ENCODE measurements at places on chromosomes 5 and 9.

DNA sequence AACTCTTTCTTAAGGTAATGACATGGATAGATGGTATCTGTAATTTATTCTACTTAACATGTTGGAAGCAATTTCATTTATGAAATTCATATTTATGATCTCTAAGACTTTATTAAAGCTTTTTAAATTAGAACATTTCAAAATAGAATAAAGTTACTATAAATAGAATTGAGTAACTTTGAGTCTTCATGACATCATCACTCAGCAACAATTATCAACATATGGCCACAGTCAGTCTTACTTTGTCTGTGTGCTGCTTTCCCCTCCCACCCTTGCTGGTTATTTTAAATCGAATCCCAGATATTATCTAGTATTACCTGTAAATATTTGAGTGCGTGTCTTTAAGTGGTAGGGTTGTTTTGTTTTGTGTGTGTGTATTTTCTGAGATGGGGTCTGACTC is 65.2 kb downstream of the IPO11 start:
- DNase-seq, result no peak

DNA sequence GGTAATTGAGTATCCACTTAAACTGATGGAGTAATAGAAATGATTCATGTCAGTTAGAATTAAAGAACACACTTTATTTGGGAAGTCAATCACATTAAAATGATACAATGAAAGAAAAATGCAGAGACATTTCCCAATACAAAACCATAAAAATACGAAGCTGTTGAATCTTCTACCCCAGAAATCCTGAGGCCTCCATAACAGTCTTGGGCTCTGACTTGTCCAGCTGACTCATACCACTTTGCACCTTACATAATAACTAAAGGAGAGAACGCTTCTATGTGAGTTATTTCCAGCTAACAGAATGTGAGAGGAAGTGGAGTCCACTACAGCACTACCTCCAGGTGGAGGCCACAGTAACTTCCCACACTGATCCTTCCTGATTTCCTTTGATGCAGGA is 305.0 kb downstream of the MRPS30 start:
- no peak for DNase-seq

DNA sequence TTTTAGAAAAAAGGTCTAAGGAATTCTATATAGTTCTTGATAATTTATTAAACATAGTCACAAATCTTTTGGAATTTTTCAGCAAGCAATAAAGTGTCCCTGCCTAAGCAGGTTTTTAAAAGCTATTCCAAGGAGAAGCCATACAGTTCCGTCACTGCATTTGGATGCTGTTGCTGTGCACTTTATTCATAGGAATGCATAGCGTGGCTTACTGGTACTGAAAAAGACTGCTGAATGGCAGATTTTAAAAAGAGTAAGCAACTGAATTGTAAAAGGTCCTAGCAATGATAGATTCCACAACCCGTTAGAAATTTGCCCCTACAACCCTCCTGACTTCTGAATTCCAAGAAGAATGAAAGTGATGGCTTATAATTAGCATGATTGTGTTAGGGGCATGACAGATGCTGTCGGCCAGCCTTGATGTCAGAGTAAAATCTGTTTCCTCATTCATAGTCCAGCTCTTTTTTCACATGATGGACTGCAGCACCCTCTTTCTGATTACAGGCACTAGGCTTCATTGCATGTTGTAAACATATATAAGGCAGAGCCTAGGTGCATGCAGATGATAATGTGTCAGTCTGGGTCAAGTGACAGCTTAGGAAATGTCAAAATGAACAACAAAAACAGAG is 227.0 kb downstream of the PDE4D start:
- DNase-seq, result no peak

DNA sequence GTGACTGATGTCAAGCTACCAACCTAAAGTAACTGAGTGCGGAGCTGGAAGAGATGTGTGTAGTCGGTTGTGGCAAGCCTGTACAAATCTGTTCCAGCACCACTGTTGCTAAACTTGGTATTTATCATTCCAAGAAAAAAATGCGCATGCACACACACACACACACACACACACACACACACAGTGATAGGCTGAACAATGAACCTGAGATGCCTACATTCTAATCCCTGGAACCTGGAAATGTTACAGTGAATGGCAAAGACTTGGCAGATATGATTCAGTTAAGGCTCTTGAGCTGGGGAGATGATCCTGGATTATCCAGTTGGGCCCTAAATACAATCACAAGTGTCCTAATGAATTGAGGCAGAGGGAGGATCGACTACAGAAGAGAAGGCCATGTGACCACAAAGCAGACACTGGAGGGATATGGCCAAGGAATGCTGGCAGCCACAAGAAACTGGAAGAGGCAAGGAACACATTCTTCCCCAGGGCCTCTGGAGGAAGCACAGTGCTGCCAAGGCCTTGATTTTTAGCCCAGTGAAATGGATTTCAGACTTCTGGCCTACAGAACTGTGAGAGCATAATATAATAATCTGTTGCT is 49.7 kb upstream of the LHFPL2 start:
- no peak for DNase-seq

DNA sequence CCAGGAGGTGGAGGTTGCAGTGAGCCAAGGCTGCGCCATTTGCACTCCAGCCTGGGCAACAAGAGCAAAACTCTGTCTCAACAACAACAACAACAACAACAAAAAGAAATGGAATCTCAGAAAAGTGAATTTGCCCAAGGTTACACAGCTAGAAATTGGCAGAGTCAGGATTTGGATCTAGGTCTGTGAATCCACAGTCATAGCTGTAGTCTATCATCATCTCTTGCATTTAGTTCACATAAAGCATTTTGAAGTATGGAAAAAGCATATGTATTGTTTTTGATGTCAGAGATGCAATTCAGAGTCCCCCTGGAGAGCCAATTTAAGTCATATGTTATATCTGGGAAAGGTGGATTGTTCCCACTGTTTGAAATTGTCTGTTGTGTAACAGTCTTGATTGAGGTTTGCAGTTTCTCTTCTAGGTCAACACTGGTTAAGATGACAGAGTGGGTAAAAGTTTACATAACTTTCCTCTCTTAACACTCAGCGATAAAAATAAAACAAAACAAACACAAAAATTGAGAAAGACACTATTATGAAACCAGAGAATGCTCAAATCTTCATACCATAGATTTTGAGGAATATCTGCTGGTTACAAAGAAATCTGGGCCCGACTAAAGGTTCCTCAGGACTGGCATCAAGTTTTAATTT is 21.5 kb upstream of the GPR21 start:
- no peak for DNase-seq

GRCh38 chr5:5524327-5524726 is 101.8 kb downstream of the ICE1 start:
- DNase-seq, result no peak

- no peak for DNase-seq
Measured at GRCh38 chr5:83038924-83039323, 38.3 kb downstream of the TMEM167A start.

DNA sequence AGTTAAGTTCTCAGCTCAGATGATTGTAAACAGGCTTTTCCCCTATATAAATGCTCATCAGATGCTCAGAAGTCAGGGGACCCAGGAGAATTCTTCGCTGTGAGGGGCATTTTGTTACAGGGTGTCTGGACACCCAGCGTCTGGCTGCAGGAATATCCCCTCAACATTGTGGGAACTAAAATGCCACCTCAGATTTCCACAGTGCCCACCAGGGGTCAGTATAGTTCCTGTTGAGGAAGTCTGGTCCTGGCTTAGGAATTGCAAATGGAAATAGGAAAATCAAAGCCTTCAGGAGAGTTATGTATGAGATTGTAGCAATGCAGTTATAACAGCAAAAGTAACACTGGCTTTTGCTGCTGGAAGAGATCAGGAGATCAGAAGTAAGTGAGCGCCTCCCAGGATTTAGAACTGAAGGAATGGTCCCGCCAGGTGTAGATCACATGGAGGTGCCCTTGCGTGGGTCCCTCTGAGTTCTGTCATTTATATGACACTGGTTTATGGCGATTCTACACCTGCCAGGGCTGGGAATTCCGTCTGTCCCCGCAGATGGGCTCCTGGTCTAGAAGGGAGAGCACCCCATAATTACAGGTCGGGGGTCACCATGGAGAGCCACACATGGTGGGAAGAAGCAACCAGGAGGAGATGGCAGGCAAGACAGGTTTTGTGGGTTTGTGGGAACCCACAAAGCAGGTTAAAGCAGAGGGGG is 47.1 kb upstream of the CTSL start:
- DNase-seq, result no peak

GRCh38 chr5:172878585-172878932 is 44.5 kb downstream of the ERGIC1 start:
- DNase-seq, result no peak

DNA sequence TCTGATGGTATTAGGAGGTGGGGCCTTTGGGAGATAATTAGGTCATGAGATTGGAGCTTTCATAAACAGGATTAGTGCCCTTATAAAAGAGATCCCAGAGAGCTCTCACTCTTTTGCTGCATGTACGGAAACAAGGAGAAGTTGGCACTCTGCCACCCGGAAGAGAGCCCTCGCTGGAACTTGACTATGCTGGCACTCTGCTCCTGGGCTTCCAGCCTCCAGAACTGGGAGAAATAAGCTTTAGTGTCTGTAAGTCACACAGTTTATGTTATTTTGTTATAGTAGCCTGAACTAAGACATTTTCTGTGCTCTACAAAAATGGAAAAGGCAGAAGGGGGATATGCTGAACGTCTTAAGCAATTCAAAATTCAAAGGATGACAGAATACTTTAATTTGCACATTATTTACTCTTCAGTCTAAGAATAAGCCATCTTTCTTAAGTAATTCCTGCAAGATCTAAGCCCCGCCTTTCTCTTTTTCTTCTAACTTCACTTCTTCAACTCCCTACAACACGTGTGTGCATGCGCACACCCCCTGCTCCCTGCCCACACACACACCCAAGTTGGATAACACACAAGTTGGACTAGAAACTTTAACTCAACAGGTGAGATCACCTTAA is 17.3 kb downstream of the NFIB start:
- no peak for DNase-seq

- DNase-seq, result no peak
Measured at GRCh38 chr5:40033411-40033810, 608.6 kb upstream of the DAB2 start.

DNA sequence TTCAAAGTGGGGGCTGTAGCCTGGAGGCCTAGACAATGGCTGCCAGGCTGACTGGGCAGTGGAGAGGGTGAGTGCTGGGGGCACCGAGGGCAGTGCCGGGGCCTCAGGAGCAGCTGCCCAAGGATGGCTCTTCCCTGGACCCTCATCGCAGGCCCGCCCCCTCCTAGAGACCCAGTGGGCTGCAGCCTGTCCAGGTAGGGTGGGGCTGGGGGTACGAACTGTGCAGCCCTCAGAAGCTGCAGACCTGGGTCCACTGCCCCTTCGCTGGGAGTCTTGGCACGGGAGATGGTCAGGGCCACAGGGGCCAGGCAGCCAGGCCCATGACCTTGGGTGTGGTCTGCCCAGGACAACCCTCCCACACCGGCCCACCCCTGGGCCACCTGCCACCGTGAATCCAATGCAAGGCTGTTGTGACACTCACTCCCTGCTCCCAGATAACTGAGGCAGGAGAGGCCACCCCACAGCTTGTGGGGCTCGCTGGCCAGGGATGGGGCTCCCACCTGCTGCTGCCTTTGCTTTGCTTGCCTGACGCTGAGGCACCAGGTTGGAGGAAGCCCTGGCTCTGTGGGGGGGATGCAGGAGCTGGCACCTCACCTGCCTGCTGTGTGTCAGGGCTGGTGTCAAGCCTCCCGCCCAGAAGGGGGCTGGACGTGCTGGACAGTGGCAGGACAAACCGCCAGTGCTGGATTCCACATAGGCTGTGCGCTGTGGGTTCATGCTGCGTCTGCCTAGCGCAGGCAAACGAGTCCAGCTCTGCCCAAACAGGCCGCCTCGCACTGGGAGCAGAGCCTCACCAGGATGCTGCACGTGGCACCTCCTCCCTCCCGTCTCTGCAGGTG is 23.1 kb upstream of the SLC9A3 start:
- DNase-seq, result no peak

DNA sequence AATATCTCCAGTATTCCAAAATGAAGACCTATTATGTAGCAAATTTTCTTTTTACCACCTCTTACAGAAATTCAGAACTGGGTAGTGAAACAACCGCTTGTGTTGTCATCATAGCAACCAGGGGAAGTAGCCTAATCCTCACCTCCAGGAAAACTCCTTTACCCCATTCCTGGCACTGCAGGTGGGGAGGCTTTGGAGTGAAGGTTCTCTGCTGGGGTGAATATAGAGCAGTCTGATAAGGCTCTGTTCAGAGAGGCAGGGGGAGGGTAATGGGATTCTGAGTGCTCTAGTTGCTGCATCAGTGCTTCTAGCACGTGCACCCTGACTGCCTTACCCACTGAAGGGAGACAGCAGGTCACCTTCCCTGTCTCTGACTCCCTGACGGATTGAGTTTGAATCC is 116.2 kb downstream of the MAN2A1 start:
- no peak for DNase-seq

DNA sequence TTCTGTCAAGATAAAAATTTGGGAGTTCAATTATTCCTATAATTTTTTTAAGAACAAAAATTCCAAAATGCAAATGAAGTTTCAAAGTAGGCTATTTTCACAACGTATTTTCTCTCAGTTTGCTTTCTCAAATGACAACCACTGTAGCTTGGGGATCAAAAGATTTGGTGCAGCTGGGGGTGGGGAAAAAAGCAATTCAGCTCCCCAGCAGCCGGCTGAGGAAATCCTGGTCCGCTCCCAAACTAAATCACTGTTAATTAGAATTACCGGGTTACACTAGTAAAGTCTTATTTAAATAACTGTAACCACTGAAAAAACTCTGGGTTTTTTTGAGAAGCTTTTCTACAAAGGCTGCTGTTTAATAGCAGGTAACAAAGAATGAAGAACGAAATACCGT is 5.7 kb downstream of the NR6A1 start:
- no peak for DNase-seq

- DNase-seq, result no peak
Measured at GRCh38 chr5:103371046-103371607, 112.6 kb downstream of the MACIR start.

- no peak for DNase-seq
Measured at GRCh38 chr5:176533894-176534611, 3.1 kb downstream of the RNF44 start.

DNA sequence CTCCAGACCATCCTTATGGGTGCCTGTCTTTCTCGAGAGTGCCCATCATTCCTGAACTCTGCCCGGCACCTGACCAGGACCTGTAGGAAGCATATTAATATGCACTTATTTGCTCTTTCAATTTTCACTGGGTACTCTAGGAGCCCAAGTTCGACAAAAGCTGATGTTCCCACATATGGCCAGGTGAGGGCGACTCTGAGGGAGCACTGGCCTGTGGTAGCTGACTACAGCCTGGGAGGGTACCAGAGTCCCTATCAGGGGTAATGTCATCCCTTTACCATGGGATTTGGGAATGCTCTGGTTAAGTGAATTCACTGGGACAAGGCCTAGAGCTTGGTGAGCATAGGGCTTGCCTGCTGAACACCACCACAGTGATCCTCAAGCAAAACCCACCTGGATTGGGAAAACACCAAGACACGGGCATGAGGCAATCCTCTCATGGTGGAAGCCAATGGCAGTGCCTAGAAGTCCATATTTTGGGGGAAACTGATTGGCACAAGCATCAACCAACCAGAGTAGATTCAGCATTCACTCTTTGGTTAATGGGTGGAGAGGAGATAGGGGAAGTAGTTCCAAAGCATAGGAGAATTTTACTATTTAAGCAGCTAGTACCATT is 112.2 kb downstream of the MTX3 start:
- DNase-seq, result no peak
